ENCODE measurements at places on chromosomes 3 and 15. TPM values are rescaled to one million over a fixed set of nuclear protein-coding genes. Genes with fewer than 3 reads are reported as not detected.

Gene FBXL2
- 21.3 TPM for total RNA-seq

Gene PDCD6IP
- total RNA-seq: 220 TPM

Gene BFSP2
- total RNA-seq: not detected

Gene GPR156
- total RNA-seq: 1.5 TPM

Gene SCAMP5
- total RNA-seq: 1.5 TPM

Gene ALS2CL
- 7.1 TPM for total RNA-seq

Gene GJD2
- total RNA-seq: 0.12 TPM

Gene IVD
- total RNA-seq: 57.8 TPM

Gene SCAANT1
- total RNA-seq: not detected

Gene NMD3
- 61.7 TPM for total RNA-seq

Gene AGBL1
- not detected for total RNA-seq

Gene SPRED1
- total RNA-seq: 106 TPM

Gene TRPM1
- not detected for total RNA-seq

Gene EPHB3
- total RNA-seq: 13.6 TPM

Gene ISLR2
- total RNA-seq: not detected

Gene PTPN23
- 37.0 TPM for total RNA-seq

Gene BSN
- total RNA-seq: under 0.01 TPM

Gene PLA2G4F
- not detected for total RNA-seq

Gene GOLGA6D
- not detected for total RNA-seq

Gene SAMD7
- total RNA-seq: not detected

Gene STX19
- 0.16 TPM for total RNA-seq

Gene SPSB4
- not detected for total RNA-seq

Gene SNURF
- 9.5 TPM for total RNA-seq

Gene VEPH1
- total RNA-seq: 17.2 TPM

Gene NR2E3
- total RNA-seq: not detected

Gene CPNE9
- total RNA-seq: not detected

Gene GASK1A
- total RNA-seq: 1.3 TPM

Gene NLGN1
- total RNA-seq: 10.9 TPM
